Hematopoietic multipotent progenitor cell (in vitro differentiated cells): ENCODE measurements at places on chromosomes 4 and X. TPM values are rescaled to one million over a fixed set of nuclear protein-coding genes. Genes with fewer than 3 reads are reported as not detected.
A peak's percentile ranks its signal among the peaks of the same experiment; 100 is the strongest.

GRCh38 chrX:23901805-23902204, 5.9 kb downstream of the APOO start:
- DNase-seq = peak; percentile 87

DNA sequence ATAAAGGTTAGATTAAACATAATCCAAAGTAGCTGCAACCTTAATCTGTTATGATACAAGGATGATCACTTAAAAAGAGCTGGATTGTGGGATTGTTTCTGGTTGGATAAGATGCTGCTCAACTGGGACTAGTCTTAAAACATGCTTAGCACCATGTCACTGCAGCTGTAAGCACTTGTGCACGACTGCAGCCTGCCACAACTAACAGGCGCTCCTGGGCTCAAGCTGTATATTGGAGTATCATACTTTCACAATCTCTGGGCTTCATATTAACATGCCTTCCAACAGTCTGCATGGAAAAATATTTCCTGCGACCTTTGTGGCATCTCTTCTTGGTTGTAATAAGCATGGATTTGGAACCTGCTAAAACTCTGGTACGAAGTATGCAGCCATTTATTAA, 493.0 kb upstream of the PITX2 start:
- no peak for DNase-seq

- DNase-seq = no peak
These were observed 132.2 kb downstream of the VEGFC start for GRCh38 chr4:176660561-176660960.

Gene RPA4
- 1.6 TPM for total RNA-seq

GRCh38 chr4:93394545-93395081, 433.9 kb upstream of the ATOH1 start:
- DNase-seq = no peak

DNA sequence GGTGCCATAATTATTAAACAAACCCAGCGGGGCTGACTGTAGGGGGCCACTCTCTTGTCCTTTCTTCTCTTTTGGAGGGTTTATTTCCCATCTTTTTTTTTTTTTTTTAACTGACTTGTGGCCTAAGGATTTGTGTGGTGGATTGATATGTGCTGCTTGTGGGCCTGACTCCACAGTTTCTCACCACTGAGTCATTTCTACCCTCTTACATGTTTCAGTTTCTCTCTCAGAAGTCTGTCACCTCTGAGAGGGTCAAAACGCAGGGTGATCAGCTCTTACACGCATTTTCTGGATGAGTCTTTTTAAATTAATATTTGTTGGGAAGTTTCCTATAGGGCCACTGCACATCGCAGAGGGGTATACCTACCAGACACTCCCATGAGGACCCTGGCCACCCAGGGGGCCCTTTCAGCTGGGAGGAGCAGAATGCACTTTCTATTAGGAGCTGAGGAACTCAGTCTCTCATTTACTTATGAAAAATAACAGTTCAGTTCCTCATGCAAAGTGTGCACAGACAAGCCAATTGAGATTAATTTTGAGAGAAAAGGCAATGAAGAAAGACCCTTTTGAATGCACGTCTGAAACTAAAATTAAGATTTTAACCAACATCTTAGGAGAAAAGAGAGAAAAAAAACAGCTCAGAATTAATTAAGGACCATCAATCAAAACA, 407.9 kb downstream of the TECRL start:
- DNase-seq = no peak

- no peak for DNase-seq
These were observed 116.5 kb upstream of the PDLIM3 start for GRCh38 chr4:185651851-185652250.
